Kidney capillary endothelial cell (primary cell): ENCODE measurements at places on chromosomes 16 and 17.

- no peak for DNase-seq
These were observed 16.2 kb upstream of the PHF12 start for GRCh38 chr17:28967221-28968135.

DNA sequence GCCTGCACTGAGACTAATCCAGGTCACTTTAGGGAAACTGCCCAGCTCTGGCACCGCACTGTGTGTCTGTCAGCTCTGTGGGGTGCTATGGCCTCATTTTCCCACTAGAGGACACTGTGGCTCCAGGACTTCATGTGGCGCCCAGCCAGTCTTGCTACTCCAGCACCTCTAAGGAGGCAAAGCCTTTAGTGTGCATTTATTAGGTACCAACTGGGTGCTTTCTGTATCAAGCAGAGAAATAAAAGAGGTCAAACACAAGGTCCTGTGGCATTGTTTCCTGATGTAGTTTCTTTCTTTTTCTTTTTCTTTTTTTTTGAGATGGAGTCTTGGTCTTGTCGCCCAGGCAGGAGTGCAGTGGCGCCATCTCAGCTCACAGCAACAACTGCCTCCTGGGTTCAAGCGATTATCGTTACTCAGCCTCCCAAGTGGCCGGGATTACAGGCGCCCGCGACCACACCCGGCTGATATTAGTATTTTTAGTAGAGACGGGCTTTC, 12.5 kb upstream of the RHBDL3 start:
- DNase-seq = peak; percentile 66

DNA sequence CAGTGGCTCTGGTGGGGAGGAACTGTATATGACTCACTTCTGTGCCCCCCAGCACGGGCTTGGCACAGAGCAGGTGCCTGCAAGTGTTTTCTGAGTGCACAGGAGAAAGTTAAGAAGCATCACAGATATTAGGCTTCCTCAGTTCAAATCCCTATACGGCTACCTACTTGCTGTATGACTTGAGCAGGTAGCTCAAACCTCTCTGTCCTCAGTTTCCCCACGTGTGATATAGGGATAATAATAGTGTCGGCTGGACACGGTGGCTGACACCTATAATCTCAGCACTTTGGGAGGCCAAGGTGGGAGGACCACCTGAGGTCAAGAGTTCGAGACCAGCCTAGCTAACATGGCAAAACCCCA, 95.7 kb downstream of the C16orf78 start:
- no peak for DNase-seq

GRCh38 chr16:57730771-57731730, 4.5 kb upstream of the KATNB1 start:
- no peak for DNase-seq
